ENCODE measurements at places on chromosomes 12 and 14. TPM values are rescaled to one million over a fixed set of nuclear protein-coding genes. Genes with fewer than 3 reads are reported as not detected.
A peak's percentile ranks its signal among the peaks of the same experiment; 100 is the strongest.

- no peak overlapping the region for H3K27ac ChIP-seq
- H3K4me1 ChIP-seq, result peaks cover 28% of the 10 kb centered on the region
- no peak overlapping the region for H3K4me3 ChIP-seq
- peak; percentile 76 for DNase-seq
These were observed 26.5 kb downstream of the BMP4 start for GRCh38 chr14:53929871-53930715.

FOXG1 gene
- total RNA-seq, result not detected

DNA sequence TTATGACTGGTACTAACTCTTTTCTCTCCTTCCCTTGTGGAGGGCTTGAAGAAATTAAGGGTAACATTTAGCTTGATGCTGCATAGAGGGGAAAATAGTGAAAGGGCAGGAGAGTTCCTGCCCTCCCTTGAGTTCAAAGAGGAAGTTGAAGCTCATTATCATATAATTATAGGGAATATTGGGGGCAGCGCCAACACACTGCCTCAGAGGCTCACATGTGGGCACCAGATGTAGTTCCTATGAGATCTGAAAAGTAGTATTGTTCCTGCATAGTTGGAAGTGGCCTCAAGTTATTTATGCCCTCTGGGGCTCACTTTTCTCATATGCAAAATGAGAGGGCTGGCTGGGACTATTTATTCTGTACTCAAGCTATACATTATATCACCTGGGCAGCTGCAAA, 33.0 kb upstream of the FGF23 start:
- H3K36me3 ChIP-seq, result no peaks in the 10 kb centered on the region
- H3K4me3 ChIP-seq, result no peak overlapping the region
- H3K4me1 ChIP-seq, result no peaks in the 10 kb centered on the region

TUNAR gene
- not detected for total RNA-seq

DNA sequence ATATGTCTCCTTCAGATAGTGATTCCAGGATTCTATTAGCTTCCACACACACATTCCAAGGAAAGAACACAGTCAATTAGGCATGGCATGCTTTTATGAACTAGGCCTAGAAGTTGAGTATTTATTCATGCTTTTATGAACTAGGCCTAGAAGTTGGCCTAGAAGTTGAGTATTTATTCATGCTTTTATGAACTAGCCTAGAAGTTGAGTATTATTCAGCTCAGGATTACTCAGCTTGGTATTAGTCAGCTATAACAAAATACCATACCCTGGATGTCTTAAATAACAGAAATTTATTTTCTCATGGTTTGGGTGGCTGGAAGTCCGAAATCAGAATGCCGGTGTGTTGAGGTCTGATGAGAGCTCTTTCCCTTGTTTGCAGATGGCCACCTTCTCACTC, 442.7 kb upstream of the FLRT2 start:
- no peak overlapping the region for H3K4me3 ChIP-seq
- no peak overlapping the region for H3K27ac ChIP-seq
- DNase-seq, result no peak
- H3K4me1 ChIP-seq, result no peaks in the 10 kb centered on the region

TMCC3 gene
- total RNA-seq, result 4.0 TPM
